ENCODE measurements at places on chromosomes 4 and X.

- DNase-seq: no peak
These were observed 268.5 kb downstream of the ARAP2 start for GRCh38 chr4:35975617-35976355.

DNA sequence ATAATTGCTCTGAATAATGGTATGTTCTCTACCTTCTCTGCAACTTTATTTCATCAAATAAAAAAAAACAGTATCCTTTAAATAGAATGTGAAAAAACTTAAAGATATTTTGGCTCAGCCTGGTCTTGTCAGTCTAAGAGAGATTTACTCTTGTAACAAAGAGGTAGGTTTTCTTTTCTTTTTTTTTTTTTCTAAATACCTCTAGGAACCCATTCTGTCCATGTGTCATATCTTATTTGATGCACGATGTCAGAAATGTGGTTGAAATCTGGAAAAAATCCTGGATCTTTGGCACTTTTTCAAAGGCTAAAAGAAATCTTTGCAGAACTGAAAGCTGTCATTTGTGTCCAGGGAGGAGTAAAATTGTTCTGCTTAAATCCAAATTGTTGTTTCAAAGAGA lies 17.3 kb upstream of the FGF5 start:
- no peak for DNase-seq

GRCh38 chr4:117907646-117908045 lies 126.6 kb upstream of the NDST3 start:
- DNase-seq: no peak

- no peak for DNase-seq
These were observed 88.4 kb downstream of the WDFY3 start for GRCh38 chr4:84878090-84878489.

DNA sequence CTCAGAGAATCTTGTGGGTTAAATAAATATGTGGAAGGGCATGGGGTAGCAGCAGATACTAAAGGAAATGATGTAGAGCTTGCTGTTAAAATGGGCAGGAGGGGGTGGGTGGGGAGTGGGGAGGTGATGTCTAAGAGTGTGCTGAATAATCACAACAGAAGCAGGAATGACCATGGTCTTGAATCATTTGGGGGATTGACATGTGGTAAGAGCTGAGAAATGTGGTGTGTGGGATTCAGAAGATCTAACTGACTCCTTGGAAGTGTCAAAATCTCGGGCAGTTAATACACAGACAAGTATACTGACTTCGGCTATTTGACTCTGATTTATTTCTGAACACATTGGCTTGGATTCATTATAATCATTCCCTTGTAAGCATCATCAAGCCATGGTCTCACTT lies 6.8 kb downstream of the VGLL1 start:
- DNase-seq: no peak

- DNase-seq: no peak
These were observed 14.1 kb downstream of the XIAP start for GRCh38 chrX:123873956-123874355.

DNA sequence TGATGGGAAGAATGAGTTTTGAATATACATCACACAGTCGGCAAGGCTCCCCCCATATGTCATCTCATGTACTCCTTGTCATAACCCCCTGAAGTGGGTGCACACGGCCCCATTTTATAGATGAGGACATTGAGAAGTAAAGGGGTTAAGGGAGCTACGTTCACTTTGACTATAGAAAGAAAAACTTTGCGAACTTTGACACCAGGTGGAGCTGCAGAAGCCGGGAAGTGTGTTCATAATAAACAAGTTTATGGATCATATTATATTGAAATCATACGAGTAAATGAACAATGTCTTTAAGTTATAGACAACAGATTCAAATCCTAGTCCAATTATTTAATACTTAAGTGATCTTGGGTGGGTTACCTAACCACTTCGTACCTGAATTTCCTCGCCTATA lies 203.8 kb upstream of the PITX2 start:
- DNase-seq: no peak

GRCh38 chr4:5746829-5747737 lies 36.1 kb downstream of the EVC start:
- no peak for DNase-seq

Data from right lobe of liver (tissue), 6 donors.